ENCODE measurements at places on chromosomes 12 and 14.

- H3K27ac ChIP-seq, result no peak overlapping the region
- no peak overlapping the region for H3K4me3 ChIP-seq
- no peaks in the 10 kb centered on the region for H3K27me3 ChIP-seq
- no peak for DNase-seq
- peaks cover 5% of the 10 kb centered on the region for H3K4me1 ChIP-seq
Measured at GRCh38 chr12:46218322-46219095, 50.3 kb downstream of the SLC38A1 start.

DNA sequence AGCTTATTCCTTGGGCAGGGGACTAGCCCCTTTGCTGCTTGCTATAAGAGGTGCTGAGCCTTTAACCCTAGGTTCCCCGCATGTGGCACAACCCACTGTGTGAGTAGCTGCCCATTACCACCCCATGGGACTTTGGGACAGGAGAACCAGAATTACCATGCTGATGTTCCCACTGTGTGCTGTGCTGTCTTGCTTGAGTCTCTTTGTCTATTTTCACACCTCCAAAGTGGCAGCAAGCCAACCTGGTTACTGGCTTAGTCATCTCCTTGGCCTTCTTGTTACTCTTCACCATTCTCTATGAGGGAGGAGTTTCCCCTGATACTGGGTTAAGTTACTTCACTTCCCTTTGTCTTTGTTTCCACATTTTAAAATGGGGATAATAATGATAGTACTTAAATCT is 73.4 kb upstream of the ETV6 start:
- no peak overlapping the region for H3K27ac ChIP-seq
- DNase-seq, result no peak
- H3K36me3 ChIP-seq, result no peaks in the 10 kb centered on the region

DNA sequence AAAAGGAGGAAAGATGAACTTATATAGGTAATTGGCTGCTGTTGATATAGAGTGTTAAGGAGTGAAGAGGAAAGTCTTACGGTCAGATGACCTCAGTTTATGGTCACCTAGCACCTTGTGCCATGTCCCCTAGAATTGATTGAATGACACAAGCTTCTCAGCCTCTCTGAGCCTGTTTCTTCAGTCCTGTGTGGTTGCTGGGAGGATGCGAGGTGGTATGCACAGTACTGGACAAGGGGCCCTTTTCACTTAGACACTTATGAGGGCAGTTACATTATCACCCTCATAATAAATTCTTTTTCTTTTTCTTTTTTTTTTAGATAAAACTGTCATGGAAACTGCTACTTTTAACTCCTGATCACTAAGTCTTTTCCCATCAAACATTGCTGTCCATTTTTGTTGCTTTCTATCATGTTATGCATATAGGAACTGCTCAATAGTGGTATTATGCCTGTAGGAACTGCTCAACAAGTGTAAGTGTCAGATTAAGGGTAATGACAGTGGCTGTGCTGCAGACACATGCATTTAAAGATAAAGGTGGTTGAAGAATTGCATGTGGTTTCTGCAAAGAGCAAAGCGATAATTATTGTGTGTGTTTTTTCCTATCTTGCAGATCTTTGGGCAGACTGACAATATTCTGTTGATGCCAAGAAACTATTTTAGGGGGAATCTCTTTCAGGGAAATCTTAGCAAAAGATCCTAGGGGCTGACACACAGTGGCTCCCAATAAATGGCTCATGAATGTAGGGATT is 11.6 kb downstream of the ANO6 start:
- no peaks in the 10 kb centered on the region for H3K27me3 ChIP-seq
- H3K36me3 ChIP-seq, result no peaks in the 10 kb centered on the region
- no peak overlapping the region for H3K27ac ChIP-seq
- H3K4me3 ChIP-seq, result no peak overlapping the region
- peaks cover 13% of the 10 kb centered on the region for H3K4me1 ChIP-seq
- DNase-seq, result no peak

- no peak overlapping the region for H3K4me3 ChIP-seq
- no peak overlapping the region for H3K27ac ChIP-seq
- no peaks in the 10 kb centered on the region for H3K36me3 ChIP-seq
- DNase-seq, result no peak
- H3K27me3 ChIP-seq, result no peaks in the 10 kb centered on the region
Measured at GRCh38 chr14:41986700-41987099, 380.0 kb downstream of the LRFN5 start.

DNA sequence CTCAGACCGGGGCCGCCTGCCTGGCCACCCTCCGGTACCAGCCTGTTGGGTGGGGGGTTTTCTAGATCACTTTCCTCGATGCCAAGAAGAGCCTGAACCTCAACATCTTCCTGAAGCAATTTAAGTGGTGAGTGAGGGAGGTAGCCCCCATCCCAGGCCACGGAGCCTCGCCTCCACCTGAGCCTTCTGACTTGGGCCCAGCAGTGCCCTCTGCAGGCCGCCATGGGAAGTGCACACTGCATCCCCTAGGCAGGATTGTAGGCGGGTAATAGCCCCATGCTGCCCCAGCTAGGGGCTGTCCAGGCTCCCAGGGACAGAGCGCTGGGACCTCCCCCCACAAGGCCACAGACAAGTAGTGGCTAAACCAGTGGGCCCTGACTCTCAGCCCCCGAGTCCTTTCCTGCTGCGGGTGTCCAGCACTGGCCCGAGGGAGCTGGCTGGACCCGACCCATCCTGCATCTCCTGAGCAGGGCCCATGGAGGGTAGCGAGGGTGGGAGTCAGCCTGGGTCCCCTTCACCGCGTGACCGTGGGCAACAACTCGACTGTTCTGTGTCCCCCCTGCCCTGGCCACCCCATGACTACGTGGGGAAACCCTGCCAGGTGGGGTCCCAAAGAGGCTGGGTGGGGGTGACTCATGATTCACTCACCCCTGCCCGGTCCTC is 15.3 kb upstream of the ADSS1 start:
- no peaks in the 10 kb centered on the region for H3K27me3 ChIP-seq
- no peaks in the 10 kb centered on the region for H3K4me1 ChIP-seq
- no peak overlapping the region for H3K4me3 ChIP-seq
- H3K27ac ChIP-seq, result no peak overlapping the region
- DNase-seq, result no peak
- peaks cover 14% of the 10 kb centered on the region for H3K36me3 ChIP-seq

DNA sequence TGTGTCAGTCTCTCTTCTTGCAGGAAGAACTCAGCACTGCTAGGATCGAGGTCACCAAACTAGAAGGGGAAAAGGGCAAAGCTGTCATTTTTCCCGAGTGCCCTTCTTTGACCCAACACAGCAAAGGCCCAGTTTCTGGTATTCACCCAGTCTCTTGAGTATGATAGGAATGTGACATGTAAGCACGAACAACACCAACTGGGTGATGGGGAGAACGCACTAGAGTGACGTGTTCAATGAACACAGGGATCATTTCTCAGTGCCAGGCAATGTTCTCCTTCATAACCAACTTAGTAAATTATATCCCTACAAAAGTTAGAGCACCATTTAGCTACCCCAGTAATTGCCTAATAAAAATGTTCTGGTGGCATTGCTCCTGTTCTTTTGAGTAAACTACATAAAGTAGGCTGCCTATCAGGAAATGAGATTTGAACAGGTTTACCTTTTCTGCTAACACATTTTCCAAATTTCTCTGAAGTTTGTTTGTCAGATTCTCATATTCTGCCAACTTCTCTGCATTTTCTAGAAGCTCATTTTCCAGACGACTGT is 64.5 kb downstream of the NIN start:
- peaks cover 41% of the 10 kb centered on the region for H3K36me3 ChIP-seq
- no peaks in the 10 kb centered on the region for H3K27me3 ChIP-seq
- peak overlapping the region; percentile 7 for H3K27ac ChIP-seq
- H3K4me1 ChIP-seq, result no peaks in the 10 kb centered on the region
- no peak overlapping the region for H3K4me3 ChIP-seq

GRCh38 chr14:68718023-68718990 is 74.6 kb downstream of the ZFP36L1 start:
- DNase-seq, result no peak
- peaks cover 3% of the 10 kb centered on the region for H3K4me1 ChIP-seq
- no peak overlapping the region for H3K4me3 ChIP-seq
- H3K36me3 ChIP-seq, result no peaks in the 10 kb centered on the region

DNA sequence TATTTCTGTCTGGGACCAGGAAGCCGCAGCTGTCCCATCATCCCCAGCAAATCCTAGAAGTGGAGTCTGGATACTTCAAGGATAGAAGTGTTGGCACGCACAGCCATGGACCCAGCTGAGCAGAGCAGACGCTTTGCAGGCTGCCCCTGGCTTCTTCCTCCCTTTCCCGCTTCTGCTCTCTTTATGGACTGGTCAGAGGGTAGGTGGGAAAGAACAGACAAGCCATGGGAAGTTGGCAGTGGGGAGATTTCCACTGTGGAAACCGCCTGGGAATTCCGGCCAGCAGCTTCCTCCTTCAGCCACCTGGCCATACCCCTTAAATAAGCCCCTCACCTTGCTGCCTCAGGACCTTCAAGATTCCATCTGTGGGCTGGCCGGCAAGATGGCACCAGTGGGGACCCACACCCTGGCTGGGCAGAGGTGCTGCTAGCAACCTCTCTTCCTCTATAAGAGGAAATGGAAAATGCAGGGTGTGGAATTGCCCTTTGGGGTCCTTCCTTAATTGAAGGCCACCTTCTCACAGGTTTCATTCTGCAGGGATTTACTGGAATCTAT is 20.6 kb downstream of the OTUB2 start:
- no peak overlapping the region for H3K4me3 ChIP-seq
- no peaks in the 10 kb centered on the region for H3K4me1 ChIP-seq
- H3K36me3 ChIP-seq, result peaks cover 47% of the 10 kb centered on the region
- no peaks in the 10 kb centered on the region for H3K27me3 ChIP-seq

DNA sequence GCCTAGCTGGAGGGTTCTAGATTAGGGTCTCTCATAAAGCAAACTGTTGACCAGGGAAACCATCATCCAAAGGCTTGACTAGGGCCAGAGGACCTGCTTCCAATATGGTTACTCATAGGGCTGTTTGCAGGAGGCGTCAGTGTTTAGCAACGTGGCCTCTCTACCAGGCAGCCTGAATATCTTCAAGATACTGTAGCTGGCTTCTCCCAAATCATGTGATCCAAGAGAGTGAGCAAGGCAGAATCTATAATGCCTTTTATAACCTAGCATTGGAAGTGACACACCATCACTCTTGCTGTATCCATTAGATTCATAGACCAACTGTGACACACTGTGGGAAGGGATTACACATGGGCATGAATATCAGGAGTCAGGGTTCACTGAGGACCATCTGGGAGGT is 17.3 kb downstream of the TPH2 start:
- H3K4me3 ChIP-seq, result no peak overlapping the region
- no peaks in the 10 kb centered on the region for H3K4me1 ChIP-seq
- no peaks in the 10 kb centered on the region for H3K36me3 ChIP-seq
- no peak for DNase-seq

DNA sequence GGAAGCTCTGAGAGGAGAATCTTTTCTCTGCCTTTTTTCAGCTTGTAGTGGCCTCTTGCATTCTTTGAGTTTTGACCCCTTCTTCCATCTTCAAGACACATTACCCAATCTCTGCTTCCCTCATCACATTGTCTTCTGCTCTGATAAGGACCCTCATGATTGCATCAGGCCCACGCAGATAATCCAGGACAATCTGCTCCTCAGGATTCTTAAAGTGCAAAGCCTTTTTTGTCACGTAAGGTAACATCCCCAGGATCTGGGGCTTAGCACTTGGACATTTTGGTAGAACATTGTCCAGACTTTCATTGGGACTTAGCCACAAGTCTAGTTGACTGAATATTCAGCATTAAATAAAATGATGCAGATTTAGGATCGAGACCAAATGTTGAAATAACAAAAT is 521.2 kb downstream of the RMST start:
- no peaks in the 10 kb centered on the region for H3K27me3 ChIP-seq
- DNase-seq, result no peak
- H3K4me3 ChIP-seq, result no peak overlapping the region

DNA sequence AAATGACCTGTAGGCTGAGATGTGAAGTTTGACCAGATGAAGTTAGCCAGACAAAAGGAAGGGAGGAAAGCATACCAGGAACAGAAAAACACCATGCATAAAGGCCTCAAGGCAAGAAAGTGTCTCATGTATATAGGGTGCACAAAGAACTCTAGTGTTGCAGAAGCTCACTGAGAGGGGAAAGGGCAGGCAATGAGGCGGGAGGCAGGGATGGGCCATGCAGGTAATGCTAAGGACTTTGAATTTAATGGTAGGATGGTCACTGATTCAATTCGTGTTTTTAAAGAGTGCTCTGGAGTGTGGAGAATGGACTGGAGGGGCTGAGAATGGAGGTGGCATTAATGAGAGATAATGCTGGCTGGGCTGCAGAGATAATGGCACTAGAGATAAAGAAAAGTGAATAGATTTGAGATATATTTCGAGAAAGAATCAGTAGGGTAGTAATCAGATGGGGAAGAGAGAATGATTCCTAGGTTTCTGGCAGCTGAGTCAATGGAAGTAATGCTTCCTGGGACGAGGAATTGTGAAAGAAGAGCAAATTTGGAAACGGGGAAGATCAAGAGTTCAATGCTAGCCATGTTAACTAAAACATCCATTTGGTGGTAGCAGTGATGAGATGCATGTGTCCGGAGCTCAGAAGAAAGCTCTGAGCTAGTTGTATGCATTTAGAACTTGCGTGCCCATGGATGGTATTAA is 43.1 kb downstream of the LIMA1 start:
- DNase-seq, result no peak
- no peak overlapping the region for H3K4me3 ChIP-seq
- no peaks in the 10 kb centered on the region for H3K27me3 ChIP-seq
- peaks cover 2% of the 10 kb centered on the region for H3K4me1 ChIP-seq
- H3K27ac ChIP-seq, result peak overlapping the region; percentile 26

DNA sequence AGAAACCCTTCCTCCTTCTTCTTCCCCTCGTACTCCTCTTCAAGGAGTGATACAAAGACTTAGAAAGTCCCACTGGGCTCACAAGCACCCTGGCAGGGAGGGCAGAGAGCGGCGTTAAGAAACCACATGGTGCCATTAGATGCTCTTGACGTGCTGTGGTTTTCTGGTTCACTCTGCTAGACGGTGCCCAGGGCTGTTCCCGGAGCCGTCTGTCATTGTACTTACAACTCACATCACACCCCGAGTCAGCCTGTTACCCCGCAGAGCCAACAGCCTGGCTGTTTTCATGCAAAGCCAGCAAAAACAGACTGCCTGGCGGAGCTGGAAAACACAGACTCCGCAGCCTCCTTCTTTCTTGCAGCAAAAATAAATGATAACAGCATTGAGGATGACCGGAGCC is 232.6 kb upstream of the TBX3 start:
- no peaks in the 10 kb centered on the region for H3K36me3 ChIP-seq
- DNase-seq, result no peak
- no peak overlapping the region for H3K4me3 ChIP-seq
- no peaks in the 10 kb centered on the region for H3K4me1 ChIP-seq
- no peaks in the 10 kb centered on the region for H3K27me3 ChIP-seq
- H3K27ac ChIP-seq, result no peak overlapping the region
